ENCODE measurements at places on chromosomes 2 and 18.

DNA sequence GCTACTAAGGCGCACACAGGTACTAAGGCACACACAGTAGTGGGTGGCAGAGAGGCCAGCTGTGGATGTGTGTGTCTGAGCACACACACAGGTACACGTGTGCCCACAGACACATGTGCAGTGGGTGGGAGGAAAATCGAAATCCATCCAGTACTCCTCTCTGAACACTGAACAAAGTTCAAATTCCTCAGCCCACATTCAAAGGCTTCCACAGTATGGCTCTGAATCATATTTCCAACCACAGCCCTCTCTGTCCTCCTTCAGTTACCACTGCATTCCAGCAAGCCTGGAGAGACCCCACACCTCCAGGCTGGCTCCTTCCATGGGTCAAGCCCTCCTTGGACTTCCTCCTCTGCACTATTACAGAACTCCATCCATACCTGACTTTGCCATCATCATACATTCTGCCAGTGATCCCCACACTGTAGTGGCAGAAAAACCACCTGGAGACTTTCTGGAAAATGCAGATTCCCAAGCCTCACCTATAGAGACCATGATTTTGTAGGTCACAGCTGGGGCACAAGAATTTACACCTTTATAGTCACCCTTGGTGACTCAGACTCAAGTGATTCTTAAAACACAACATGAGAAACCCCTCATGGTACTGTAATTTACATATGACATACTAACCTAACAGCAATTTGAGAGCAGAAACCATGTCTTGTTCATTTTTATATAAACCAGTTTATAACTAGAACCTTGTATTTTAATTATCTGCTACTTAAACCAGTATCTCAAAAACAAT lies 31.4 kb downstream of the EPG5 start:
- no peak for DNase-seq

DNA sequence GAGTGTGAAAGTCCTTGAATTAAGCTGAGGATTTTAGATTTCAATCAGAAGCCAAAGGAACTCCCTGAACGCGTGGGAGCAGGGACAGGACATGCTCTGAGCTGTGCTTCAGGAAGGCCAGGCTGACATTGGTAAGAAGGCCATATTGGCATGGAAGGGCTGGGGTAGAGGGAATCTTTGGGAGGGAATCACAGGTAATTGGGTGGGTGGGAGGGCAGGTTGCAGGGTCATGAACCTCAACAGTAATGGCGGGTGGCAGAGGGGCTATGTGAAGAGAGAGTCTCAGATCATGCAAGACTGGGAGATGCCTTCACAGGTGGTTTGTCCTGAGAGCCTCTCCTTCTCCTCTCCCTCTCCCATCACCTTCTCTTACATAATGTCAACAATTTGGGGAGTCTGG lies 18.6 kb upstream of the CELF4 start:
- no peak for DNase-seq

GRCh38 chr18:54181856-54182602 lies 42.4 kb downstream of the MBD2 start:
- no peak for DNase-seq

- no peak for DNase-seq
Measured at GRCh38 chr2:172300851-172301250, 126.5 kb upstream of the ITGA6 start.

DNA sequence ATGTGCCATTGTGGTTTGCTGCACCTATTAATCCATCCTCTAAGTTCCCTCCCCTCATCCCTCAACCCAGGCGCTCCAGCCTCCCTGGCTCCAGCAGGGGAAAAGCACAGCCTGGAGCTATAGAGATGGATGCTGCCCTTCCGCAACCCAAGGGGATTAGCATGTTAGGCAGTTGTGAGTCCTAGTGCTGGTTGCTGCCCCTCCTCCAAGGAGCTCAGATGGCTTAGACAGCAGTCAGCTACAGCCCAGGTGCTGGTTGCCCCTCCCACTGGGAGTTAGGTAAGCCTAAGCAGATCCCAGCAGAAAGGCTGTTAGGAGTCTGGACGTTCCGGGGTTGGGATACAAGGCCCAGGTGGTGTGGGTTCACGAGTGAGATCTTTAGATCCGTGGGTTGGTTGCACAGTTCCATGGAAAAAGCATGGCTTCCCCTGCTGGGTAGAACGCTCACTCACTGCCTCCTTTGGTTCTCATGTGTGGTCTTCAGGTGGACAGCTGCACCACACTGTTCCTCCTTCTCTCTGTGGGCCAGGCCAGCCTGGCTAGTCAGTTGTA lies 446.1 kb downstream of the ZNF804A start:
- no peak for DNase-seq
